ENCODE measurements at places on chromosomes 13 and 19.

GRCh38 chr19:35341565-35342225, 6.0 kb upstream of the FFAR1 start:
- no peak for DNase-seq

DNA sequence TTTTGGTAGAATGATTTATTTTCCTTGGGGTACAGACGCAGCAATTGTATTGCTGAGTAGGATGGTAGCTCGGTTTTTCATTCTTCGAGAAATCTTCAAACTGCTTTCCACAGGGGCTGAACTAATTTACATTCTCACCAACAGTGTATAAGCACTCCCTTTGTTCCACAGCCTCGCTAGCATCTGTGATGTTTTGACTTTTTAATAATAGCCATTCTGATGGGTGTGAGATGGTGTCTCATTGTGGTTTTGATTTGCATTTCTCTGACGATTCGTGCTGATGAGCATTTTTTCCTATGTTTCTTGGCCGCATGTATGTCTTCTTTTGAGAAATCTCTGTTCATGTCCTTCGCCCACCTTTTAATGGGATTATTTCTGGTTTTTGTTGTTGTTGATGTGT, 54.8 kb upstream of the UQCRFS1 start:
- DNase-seq, result no peak

DNA sequence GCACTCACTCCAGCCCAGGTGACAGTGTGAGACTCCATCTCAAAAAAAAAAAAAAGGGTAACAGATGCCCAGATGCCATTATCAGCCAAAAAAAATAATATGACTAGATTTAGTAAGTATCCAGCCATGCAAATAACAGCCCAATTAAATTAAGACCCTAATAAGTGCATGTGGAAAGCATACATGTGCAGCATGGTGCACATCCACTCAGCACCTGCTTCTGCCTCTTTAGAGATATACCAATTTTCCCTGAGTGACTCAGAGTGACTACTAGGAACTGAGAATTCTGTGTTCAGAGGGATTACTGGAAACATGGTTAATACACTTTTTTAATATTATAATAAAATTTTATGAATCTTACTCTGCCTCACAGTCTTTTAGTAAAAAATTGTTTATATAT, 29.8 kb upstream of the ZNF675 start:
- no peak for DNase-seq

GRCh38 chr13:59623206-59623915, 540.4 kb downstream of the DIAPH3 start:
- DNase-seq, result no peak

GRCh38 chr19:19385896-19386869, 19.3 kb upstream of the GATAD2A start:
- DNase-seq, result no peak

GRCh38 chr19:35977446-35978222, 17.4 kb upstream of the SDHAF1 start:
- DNase-seq, result no peak

- no peak for DNase-seq
These were observed 543.2 kb downstream of the SLITRK6 start for GRCh38 chr13:85255978-85256377.

GRCh38 chr13:23718996-23719395, 148.8 kb downstream of the TNFRSF19 start:
- DNase-seq, result no peak

DNA sequence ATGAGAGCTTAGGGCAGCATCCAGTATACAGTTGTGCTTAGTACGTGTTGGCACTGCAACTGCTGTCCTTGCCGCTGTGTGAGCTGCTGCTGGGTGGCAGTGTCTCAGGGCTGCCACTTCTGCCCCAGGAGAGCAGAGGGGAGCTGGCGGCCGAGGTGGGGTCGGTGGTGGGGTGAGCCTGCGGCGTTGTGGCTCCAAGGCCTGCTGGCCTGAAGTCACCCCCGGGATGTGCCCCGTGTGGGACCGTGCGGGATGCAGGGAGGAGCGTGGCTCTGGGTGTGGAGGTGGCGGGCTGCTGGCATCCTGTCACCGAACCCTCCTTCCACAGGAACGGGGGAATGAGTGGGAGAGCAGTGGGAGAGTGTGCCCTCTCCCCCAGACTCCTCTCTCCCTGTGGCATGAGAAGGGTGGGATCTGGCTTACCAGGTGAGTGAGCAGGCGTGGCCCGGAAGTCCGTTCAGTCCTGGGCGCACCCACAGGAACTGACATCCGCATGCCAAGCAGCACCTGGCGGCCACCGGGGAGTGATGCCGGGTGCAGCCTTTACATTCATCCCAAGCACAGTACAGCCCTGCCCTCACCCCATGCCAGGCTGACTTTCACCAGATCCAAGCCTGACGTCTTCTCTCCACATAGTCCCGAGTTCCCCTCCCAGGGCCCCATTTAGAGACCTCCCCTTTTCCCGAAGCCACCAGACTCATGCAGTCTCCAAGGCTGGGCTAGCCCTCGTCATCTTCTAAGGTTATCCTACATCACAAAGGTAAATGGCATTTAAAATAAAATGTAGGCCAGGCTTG, 26.6 kb downstream of the MCF2L start:
- no peak for DNase-seq
